ENCODE measurements at places on chromosomes 7 and 10.

DNA sequence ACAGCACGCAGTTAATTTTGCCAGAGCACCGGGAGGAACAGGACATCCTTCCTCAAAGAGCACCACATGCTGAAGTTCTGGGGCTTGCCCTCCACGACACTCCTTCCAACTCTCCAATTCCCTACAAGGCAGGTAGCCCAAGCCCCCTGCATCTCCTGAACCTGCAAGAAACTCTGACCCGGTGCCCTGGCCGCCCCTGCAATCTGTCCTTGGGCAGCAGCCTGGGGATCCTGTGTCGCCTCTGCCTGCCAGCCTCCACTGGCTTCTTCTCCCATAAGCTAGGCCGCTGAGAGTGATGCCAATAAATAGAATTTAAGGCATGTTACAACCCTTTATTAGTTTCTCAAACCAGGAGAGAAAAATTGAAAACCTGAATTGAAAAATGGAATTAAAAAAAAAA lies 182.8 kb downstream of the ELMO1 start:
- no peak for DNase-seq

DNA sequence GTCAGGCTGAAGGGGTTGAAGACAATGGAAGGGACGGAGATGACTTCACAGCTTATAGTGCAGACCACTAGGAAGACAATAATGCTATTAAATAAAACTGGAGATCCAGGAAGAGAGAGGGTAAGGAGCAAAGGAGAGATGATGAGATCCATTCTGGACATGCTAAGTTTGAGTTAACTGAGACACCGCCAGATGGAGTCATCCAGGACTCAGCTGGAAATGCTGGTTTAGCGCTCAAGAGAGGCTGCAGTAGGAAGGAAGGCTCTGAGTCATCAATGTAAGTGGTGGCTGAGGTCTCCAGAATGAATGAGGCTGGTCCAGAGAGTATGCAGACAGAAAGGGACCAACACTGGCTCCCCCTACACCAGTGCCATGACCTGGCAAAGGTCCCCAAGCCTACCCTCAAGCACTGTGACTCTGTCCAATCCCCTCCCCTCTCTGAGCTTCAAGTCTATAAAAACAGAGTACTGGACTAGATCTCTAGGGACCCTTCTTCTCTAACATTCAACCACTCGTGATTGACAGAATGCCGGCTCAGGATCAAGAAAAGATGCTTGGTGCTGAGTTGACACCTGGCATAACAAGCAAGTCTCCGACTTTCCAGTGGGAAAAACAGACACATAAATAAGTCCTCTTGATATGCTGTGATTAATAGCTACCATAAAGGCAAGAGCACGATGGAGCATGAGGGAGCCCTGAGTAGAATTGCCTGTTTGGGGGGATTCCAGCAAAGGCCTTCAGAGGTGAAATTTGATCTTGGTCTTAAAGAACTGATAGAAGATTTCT lies 8.9 kb downstream of the GFRA1 start:
- no peak for DNase-seq

DNA sequence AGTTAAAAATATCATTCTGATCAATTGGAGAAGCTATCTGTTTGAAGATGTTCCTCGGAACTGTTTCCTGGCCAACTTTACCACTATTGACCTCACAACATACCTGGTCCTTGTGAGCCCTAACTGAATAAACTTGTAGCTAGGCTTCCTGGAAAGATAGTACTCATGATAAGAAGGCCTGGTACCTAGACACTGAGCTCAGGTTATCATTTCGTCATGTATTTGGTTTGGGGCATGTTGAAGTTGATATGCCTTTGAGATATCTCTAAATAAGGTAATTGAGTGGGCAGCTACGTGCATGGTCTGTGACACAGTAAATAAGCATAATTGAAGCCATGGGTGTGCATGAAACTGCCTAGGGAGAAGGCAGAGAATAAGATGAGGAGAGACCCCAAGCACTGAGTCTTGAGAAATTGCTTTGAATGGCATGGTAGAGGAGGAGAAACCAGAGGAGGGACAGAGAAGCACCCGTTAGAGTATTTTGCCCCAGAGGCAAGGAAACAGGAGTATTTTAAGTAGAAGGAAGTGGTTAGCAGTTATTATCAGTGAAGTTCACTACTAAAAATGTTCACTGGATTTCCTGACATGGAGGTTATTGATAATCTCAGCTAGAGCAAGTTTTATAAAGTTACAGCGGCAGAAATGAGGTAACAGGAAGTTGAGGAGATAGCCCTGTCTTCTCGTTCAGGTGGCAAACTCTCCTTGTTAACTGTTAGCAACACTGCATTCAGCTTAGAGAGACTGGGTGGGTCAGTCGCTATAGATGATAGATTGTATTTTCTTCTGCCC lies 55.6 kb downstream of the CC2D2B start:
- no peak for DNase-seq

GRCh38 chr10:22334414-22335172 lies 10.7 kb upstream of the SPAG6 start:
- no peak for DNase-seq

DNA sequence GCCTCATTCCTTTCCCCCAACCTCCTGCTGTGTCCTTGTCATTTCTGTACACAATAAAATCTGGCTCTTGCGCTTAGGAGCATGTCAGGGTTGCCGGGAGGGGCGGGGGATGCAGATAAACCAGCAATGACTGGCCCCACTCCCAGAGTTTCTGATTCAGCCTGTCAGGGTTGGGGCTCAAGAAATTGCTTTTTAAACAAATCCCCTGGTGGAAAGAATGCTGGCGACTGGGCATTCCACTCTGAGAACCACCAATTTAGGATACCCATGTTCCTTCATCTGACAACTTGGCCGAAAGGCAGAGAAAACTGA lies 376.4 kb downstream of the TCERG1L start:
- no peak for DNase-seq

- no peak for DNase-seq
These were observed 260.2 kb downstream of the AUTS2 start for GRCh38 chr7:69858471-69858870.

- DNase-seq: no peak
These were observed 37.7 kb upstream of the ZNF438 start for GRCh38 chr10:31069411-31069810.

GRCh38 chr10:43260911-43261577 lies 5.8 kb downstream of the RASGEF1A start:
- DNase-seq: no peak

- DNase-seq: no peak
These were observed 703.7 kb upstream of the FZD8 start for GRCh38 chr10:36345807-36346206.

- no peak for DNase-seq
These were observed 21.2 kb downstream of the CAV1 start for GRCh38 chr7:116546054-116546453.

GRCh38 chr7:925601-926000 lies 28.9 kb downstream of the ADAP1 start:
- DNase-seq: peak; percentile 73

GRCh38 chr7:20112696-20113095 lies 104.5 kb downstream of the MACC1 start:
- no peak for DNase-seq

- no peak for DNase-seq
These were observed 103.6 kb downstream of the MKLN1 start for GRCh38 chr7:131431289-131431688.

DNA sequence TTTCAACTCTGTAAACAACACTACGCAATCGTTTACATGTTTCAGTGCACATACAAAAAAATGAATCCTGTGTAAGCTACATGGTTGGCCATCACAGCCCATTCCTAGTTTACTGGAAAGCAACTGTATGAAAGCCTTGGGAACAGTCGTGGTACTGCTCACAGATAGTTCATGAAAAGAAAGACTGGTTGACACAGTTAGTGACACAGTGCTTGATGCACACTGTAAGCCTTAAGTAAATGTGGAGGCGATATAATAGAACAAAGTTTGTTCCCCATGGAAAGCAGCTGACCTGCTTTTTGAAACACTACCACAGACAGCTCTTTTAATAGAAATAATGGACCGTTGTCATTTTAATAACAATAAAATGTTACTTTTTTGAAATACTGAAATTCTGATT lies 5.1 kb downstream of the CACNA2D1 start:
- DNase-seq: no peak

GRCh38 chr10:129513312-129513711 lies 46.3 kb downstream of the MGMT start:
- no peak for DNase-seq

- no peak for DNase-seq
These were observed 41.6 kb downstream of the PIK3AP1 start for GRCh38 chr10:96678725-96679124.

DNA sequence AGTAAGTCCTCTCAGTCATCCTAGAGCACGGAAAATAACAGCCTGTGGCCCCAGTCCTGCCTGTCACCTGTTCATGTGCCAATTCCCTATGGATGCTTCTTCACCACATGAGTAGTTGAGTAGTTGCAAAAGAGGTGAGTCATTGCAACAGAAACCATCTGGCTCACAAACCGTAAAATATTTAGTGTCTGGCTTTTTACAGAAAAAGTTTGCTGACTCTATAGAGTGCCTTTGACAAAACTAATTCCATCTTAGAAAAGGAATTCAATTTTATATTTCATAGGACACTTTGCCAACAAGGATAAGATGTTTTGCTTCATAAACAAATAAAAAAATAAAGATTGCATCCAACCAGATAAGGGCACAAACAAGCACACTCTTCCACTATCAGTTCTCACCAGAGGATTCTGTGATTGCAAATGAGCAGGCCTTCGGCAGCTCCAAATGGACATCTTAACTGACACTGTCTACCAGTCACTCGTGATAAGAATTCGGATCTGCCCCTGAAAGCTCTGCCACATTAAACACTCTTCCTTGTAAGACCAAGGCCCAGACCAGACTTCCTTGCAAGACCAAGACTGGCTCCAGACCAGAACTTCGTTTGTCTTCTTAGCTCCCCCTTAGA lies 242.7 kb upstream of the SEMA3C start:
- no peak for DNase-seq

DNA sequence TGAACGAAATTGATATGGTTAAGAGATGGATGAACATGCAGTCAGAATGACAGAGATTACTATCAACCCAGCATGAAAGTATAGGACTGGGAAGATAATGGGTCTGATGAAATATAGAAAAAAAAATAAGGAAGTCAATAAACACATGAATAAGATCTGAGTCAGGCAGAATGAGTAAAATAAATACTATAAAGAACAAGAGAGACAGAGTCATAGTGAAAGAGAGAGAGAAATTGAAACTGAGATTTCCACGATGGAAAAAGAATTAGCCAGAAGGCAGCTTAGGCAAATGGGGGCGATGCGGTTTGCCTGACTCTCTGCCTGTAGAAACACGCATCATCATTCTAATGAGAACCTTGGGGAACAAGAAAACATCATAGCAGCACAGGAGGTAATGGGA lies 26.6 kb downstream of the SEMA3D start:
- no peak for DNase-seq

DNA sequence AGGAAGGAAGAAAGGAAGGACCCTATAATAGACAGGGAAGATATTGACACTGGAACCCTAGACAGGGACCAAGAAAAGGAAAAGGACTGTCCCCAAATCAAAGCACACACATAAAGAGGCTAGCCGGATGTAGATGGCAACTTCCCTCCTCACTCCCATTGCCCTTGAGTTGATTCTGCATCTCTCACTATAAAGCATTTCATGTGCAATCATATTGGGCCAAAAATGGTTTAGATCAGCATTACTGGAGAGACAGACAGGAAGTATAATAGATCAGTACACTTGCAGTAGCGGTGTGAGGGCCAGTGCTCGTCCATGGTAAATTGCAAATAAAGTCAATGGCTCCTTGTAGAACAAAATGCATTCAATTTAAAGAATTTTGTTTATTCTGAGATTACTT lies 8.4 kb downstream of the IFIT3 start:
- DNase-seq: no peak

DNA sequence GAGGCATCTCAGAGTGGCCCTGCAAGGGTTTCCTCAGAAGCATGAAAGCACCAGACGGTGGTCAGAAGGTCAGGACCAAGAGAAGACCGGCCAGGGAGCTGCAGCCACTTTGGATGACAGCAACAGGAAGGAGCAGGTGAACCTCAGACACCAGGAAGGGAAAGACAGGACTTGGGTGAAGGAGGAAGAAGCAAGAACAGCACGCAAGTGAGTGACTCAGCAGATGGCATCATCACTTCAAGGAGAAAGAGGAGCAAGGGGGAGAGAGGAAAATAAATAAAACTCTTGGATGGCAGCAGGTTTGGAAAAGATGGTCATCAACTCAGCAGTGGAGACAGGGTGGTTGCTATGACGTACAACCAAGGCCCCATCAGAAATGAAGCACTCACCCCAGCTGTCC lies 31.6 kb downstream of the NCAPG2 start:
- no peak for DNase-seq

GRCh38 chr10:29703271-29703670 lies 68.5 kb upstream of the SVIL start:
- DNase-seq: no peak

DNA sequence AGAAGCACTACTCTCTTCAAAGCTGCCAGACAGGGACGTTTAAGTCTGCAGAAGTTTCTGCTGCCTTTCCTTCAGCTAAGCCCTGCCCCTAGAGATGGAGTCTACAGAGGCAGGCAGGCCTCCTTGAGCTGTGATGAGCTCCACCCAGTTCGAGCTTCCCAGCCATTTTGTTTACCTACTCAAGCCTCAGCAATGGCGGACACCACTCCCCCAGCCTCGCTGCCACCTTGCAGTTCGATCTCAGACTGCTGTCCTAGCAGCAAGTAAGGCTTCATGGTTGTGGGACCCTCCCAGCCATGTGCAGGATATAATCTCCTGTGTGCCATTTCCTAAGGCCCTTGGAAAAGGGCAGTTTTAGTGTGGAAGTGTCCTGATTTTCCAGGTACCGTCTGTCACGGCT lies 74.3 kb downstream of the TMEM26 start:
- DNase-seq: no peak

GRCh38 chr10:7436490-7437100 lies 25.8 kb upstream of the SFMBT2 start:
- DNase-seq: no peak

GRCh38 chr7:144019457-144019856 lies 19.3 kb downstream of the OR6B1 start:
- DNase-seq: no peak

- no peak for DNase-seq
These were observed 7.7 kb downstream of the ACSM6 start for GRCh38 chr10:95201736-95202135.

- DNase-seq: no peak
These were observed 22.0 kb upstream of the OPALIN start for GRCh38 chr10:96380821-96381220.

DNA sequence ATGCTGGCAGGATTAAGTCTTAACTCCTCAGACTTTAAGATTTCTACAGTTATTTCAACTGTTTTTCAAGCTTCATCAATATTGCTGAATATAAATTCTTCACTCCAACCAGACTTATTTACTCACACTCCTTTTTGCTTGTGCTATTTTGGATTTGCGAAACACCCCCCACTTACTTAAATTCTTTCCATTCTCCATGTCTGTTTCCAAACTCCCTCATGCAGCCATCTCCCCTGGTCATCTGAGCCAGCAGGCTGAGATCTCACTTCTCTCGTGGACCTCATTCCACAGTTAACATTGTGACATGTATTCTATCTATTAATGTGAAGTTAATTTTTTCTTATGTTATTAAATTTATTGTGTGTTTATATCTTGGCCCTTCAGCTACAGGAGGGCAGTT lies 188.9 kb upstream of the HDAC9 start:
- no peak for DNase-seq
